Hematopoietic multipotent progenitor cell (in vitro differentiated cells): ENCODE measurements at places on chromosomes 11 and 22. TPM values are rescaled to one million over a fixed set of nuclear protein-coding genes. Genes with fewer than 3 reads are reported as not detected.

- no peak for DNase-seq
Observed at GRCh38 chr11:30503156-30503555, 83.0 kb downstream of the MPPED2 start.

- DNase-seq: no peak
Observed at GRCh38 chr22:18091916-18092526, 14.2 kb downstream of the PEX26 start.

GRCh38 chr11:119714590-119714989 is 14.4 kb downstream of the NECTIN1 start:
- no peak for DNase-seq

GRCh38 chr11:84847842-84848241 is 779.3 kb downstream of the DLG2 start:
- no peak for DNase-seq

DNA sequence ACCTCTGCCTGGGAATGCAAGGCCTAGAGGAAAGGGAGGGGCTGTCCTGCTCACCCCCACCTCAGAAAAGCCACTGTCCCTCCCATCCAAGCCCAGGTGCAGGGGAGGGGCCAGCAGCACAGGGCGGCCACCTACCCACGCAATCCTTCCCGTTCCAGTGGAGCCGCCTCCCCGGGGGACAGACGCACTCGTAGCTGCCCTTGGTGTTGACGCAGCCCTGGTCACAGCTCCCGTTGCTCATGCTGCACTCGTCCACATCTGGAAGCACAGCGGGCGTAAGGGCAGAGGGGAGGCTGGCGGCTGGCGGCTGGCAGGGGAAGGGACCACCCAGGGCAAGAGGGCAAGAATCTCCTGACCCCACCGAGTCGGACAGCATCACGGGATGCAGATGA is 40.3 kb upstream of the TTLL12 start:
- no peak for DNase-seq

- no peak for DNase-seq
Observed at GRCh38 chr22:19430890-19431541, 517 bp downstream of the HIRA start.

DNA sequence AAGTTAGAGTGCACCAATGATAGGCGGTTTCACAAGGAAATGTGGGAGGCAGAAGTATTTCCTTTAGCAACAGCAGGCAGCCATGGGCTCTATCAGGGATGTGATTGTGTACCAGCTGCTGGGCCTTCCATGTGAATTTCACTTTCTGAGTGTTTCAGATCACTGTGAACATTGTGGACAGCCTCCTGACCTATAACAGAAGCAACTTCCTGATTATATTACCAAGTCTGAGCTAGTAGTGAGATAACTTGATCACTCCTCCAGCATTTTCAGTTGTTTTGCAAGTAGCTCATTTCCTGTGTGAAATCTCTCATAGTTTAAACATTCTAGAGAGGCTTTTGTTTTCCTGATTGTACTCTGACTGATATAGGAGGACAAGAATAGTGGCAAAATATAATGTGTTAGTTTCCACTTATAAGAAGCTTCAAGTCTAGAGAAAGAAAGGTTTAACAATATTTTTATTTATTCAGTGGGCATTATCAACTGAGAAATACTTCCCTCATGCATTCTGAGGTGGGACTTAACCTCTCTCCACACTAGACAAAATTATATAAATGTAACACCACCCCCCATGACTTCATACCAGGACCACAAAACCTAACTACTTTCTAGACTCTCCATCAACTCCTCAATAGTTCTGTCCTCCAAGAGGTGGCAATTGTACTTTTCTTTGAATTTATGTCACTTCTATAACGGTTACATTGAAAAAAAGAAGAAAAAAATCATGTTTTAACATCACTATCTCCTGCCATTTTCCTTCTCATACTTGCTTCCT is 184.2 kb upstream of the LUZP2 start:
- DNase-seq: no peak

- no peak for DNase-seq
Observed at GRCh38 chr11:1060852-1061616, 13.6 kb upstream of the MUC2 start.

DNA sequence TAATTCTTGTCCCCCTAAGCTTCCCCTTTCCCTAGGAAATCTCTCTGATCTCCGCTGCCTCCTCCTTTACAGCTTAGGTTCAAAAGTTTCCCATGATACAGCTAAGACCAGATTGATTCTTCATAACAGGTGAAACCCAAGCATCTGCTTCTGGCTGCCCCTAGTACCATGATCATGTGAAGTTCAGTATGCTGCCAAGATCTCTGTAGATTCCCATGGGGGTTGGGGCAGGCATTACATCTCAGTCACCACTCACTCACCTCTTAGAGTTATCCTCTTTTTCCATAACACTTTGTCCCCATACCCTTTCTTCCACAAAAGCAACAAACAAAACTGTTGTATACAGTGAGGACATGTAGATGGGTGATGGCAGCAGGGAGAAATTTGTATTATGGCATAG is 44.0 kb downstream of the RRP8 start:
- no peak for DNase-seq

DNA sequence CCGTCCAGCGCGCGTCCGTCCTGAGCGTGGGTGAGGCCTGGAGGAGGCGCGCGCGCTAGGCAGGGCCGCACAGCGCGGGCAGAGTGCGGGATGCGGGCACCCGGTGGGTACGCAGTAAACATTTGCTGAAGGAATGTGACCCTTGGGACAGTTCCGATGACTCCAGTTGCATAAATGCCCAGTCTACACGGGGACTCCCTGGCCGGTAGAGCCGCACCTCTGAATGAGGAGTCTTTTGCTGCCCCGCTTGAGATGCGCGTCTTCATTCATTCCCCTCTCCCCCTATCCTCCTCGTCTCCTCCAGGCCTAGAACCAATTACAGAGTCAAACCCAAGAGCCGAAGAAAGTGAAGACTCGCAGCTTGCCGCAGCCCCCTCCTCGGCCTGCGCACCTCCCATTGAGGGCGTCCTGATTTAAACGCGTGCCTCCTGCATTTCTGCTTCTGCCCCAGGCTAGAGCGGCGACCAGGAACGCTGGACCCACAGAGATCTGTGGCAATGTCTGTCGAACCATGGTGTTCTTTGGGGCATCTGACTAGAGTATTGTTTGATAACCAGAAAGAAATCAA is 729 bp upstream of the CHKB start:
- DNase-seq: no peak

DNA sequence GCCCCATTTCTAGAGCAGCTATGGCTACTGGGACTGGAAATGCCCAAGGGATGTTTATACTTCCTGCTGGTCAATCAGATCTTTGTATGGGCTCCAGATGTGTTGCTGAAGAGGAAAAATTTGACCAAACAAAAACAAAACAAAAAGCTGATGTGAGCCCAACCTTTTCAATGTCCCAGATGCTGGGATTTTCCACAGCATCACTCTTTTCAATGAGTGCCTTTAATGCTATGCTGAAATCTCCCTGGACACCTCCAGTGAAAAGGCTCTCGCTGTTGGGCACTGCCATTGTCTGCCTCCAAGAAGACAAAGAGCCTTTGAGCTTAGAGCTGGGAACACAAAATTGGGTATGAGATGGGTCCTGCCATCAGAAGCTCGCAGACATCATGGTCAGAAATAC is 671.9 kb downstream of the NTM start:
- no peak for DNase-seq

- DNase-seq: no peak
Observed at GRCh38 chr22:19849835-19850762, 4.6 kb downstream of the GNB1L start.

DNA sequence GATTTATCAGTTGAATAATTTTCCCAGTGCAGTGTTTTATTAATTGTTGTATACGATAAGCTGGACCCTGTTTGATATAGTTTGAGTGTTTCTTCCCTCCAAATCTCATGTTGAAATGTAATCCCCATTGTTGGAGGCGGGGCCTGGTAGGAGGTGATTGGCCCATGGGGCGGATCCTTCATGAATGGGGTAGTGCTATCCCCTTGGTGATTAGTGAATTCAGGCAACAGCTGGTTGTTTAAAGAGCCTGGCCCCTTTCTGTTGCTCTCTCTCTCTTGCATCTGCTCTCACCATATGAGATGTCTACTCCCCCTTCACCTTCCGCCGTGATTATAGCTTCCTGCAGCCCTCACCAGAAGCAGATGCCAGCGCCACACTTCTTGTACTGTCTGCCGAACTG is 1.5 kb downstream of the OR5A1 start:
- DNase-seq: no peak

DNA sequence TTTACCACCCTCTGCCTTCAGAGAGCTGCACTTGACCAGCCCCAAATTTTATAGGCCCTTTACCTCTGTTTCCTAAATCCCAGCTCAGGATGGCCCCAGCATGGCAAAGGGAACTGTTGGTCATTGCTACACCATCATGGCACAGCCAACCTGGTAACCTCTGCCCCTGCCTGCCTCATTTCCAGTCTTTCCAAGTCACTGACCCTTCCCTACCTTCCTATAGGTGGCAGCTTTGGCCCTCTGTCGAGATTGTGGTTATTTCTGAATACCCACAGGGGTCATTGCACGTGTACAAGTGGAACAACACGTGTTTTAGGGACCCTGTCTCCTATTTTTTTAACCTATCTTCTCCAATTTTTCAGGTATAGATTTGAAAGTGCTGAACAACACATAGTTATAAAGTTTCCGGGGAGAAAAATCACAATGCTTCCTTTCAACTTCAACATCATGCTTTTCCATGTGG is 2.8 kb downstream of the GALNT18 start:
- no peak for DNase-seq

DNA sequence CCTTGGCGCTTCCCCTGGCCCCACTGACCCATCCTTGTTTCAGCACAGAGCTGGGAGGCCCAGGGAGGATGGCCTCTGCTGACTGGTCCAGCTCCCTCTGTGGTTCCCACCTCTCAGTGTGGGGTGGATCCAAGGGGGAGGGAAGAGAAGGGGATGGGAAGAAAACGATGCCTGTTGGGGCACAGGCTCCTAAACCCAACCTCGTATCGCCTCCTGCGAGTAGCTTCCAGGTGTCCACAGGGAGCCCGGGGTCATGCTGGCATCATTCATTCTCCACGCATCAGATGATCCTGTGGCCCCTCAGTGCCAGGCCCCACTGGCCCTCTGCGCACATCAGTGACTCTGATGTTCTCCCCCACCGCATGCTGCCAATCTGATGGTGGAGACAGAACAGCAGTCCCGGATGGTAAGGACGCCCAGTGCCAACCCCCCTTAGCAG is 5.1 kb downstream of the MYEOV start:
- DNase-seq: no peak

GRCh38 chr11:70933981-70934583 is 318.3 kb downstream of the SHANK2 start:
- no peak for DNase-seq

- no peak for DNase-seq
Observed at GRCh38 chr11:63132985-63133775, 10.8 kb downstream of the SLC22A24 start.

DNA sequence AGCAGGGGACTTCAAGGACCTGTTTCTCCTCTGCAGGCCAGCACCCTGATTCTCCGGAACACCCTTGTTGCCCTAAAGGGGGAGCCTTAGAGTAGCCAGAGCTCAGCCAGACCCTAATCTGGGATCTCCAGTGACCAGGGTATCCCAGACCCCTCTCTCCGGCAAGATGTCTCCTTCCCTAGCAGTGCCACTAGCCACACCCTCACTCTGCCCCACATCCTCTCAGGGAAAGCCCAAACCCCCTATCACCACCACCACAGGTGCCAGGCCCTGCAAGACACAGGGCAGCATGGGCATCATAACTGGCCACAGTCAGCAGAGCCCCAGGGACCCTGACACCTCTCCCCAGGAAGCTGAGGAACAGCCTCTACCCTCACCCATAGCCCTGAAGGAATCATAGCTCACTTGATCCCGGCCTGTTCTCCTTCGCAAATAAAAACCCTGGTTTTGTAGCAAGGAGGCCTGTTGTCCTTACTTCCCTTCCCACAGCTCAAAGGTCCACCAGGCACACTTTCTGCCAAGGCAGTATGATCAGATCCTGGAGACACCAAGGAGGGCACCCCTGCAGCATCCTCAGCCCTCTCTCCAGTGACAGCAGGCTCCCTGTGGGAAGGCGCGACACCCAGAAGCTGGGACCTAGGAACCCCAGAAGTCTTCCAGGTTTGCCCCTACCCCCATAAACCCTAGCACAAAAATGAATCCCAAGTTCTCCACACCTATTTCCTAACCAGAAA is 4.6 kb downstream of the CFL1 start:
- DNase-seq: no peak

GRCh38 chr22:25525376-25525775 is 39.1 kb upstream of the GRK3 start:
- no peak for DNase-seq

- DNase-seq: no peak
Observed at GRCh38 chr11:133548641-133549040, 16.3 kb upstream of the OPCML start.

- DNase-seq: no peak
Observed at GRCh38 chr11:104324276-104324675, 160.3 kb upstream of the PDGFD start.

- DNase-seq: no peak
Observed at GRCh38 chr11:85277693-85278092, 349.5 kb downstream of the DLG2 start.

DNA sequence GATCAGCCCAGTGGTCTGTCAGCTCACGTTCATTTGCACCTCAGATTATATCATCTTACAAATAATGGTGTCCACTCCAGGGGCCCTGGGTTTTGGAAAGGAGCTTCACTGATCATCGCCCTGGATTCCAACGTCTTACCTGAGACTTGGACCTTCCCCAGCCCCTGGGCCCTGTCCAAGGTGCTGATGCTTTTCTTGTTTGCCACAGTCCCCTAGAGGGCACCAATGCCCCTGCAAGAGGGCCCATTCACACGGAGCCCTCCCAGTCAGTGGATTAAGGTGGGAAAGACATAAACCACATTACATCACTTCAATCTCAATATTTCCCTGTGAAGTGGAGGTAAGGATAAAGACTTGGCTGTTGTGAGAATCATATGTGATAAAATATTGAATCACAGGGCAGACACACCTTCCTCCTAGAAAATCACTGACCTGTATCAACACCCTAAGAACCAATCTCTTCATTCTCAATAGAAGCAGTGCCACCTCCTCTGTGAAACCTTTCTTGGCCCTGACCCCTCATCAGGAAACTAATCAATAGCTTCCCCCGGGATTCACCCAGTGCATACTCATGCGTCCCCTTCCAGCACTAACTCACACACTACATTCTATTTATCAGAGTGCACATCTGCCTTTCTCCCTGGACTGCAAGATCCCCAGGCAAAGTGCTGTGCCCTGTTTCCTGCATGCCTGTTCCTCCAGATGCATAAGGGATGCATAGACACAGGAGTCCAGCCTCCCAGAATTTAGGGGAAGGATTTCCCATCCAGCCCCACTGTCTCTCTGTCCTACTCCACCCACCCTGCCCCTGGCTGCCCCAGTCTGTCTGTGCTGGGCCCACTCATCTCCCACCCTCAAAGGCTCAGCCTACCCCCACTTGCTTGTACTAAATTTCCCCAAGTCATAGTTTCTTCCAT is 167.0 kb downstream of the BUD13 start:
- DNase-seq: peak; percentile 60

GRCh38 chr22:36743011-36743410 is 32.9 kb downstream of the IFT27 start:
- no peak for DNase-seq

- DNase-seq: no peak
Observed at GRCh38 chr11:6703247-6704063, 20.3 kb upstream of the MRPL17 start.

Gene POU2AF2
- total RNA-seq: not detected

Gene PRR33
- total RNA-seq: 0.54 TPM

Gene CRYBB2
- not detected for total RNA-seq

Gene ADAMTS8
- total RNA-seq: not detected

Gene FLRT1
- total RNA-seq: under 0.01 TPM

Gene NXPE1
- not detected for total RNA-seq

Gene KRTAP5-7
- total RNA-seq: 0.27 TPM

Gene NCR3LG1
- 1.3 TPM for total RNA-seq

Gene TREH
- total RNA-seq: not detected

Gene TRPM5
- not detected for total RNA-seq

Gene ZP1
- total RNA-seq: not detected

Gene TUBGCP6
- 76.7 TPM for total RNA-seq
